ENCODE measurements at places on chromosomes 2 and 18.

DNA sequence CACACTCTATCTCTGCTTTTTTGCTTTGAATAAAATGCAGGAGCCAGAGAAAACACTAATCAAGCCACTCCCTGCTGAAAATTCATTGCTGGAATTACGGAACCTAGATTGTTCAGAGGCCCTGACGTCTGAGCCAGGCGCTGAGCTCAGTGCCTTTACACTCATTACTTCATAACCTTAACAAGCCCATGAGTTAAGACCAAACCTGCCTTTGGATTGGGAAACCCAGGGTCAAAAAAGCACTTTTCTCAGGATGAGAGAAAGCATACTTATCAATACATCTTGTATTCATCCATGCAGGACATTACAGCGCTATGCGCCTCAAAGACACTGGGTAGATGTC, 762 bp downstream of the INO80C start:
- DNase-seq: no peak

DNA sequence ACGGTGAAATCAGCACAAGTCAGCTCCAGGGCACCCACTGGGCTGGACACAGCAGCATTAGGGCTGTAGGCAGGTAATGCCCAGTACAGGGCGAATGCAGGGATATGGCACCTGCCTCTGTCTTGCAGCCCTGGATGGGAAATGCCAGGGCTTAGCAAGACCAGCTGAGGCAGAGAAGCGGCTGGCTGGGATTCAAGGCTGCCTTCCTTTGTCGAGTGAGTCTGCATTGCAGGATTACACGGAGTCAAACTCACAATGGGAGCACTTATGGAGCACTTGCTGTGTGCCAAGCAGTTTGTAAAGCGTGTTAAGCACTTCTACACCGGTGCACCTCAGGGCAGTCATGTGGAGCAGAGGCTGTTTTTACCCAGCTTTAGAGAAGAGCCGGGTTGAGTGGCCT, 87.3 kb upstream of the HDAC4 start:
- no peak for DNase-seq

- no peak for DNase-seq
These were observed 37.2 kb downstream of the DRC1 start for GRCh38 chr2:26438926-26439325.

GRCh38 chr2:195995499-195995898, 73.1 kb downstream of the DNAH7 start:
- no peak for DNase-seq

DNA sequence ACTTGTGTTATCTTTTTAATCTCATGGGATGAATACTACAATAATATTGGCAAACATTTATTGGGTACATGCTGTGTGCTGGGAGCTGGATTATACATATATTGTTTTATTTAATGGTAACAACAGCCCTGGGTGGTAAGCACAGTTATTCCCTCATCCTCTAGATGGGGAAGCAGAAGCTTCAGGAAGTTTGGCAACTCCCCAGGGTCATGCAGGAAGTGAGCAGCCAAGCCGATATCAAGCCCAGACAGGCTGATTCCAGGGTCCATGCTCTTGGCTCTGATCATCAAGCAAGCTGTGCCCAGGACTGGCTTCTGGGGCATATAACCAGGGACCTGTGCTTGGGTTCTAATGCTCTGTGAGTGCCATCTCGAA, 155.8 kb downstream of the ZNF516 start:
- DNase-seq: no peak

DNA sequence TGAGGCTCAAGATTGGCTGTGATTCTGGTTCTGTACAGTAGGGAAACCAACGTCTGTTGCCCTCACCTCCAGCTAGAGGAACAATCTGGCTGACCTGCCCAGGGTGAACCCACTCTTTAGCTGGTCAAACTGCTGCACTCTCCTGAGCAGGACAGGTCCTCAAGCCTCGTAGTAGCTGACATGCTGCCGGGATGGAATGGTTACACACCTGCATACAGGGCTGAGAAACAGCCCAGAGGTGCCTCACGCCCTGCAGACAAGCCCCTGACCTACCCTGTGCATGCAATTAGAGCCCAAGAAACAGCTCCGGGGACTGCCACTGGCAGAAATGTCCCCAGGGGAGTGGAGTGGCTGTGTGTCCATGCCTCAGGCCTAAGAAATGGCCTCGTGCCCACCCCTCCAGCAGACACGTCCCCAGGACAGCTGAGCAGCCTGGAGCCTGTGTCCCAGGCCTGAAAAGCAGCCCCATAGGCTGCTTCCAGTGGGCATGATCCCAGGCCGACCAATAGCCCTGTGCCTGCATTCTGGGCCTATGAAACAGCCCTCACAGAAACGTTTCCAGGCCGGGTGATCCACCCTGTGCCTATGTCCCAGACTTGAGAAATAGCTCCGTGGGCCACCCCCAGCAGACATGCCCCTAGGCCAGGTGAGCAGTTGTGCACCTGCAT, 25.4 kb downstream of the BOLL start:
- DNase-seq: no peak

DNA sequence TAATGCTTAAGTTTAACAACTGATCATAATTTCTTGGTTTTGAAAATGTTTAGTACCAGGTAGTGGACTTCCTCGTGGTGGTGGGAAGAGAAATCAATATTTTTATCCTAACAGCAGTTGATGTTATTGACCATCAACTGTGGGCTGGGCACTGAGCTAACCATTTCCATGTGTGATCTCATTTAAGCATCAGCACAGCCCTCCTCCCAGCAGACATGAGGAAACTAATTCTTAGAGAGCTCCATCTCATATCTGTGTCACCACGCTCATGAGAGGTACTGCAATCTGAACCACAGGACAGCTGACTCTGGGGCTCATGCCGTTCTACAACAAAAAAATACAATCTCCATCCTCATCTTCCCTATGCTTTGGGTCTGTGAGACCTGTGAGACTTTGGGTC, 332.8 kb upstream of the RAB12 start:
- DNase-seq: no peak

DNA sequence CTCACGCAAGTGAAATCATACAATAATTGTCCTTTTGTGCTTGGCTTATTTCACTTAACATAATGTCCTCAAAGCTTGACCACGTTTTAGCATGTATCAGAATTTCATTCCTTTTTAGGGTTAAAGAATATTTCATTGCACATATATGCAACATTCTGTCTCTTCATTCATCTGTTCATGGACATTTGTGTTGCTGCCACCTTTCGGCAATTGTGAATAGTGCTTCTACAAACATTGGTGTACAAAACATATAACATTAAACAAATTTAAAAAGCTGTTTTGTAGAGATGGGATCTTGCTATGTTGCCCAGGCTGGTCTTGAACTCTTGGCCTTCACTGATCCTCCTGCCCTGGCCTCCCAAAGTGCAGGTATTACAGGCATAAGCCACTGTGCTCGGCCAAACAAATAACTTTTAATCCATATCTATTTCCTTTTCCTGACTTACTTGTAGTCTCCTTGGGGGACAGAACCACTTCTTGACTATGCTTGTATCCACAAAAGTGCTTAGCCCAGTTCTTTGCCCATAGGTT, 209.3 kb downstream of the SLC4A3 start:
- DNase-seq: no peak

DNA sequence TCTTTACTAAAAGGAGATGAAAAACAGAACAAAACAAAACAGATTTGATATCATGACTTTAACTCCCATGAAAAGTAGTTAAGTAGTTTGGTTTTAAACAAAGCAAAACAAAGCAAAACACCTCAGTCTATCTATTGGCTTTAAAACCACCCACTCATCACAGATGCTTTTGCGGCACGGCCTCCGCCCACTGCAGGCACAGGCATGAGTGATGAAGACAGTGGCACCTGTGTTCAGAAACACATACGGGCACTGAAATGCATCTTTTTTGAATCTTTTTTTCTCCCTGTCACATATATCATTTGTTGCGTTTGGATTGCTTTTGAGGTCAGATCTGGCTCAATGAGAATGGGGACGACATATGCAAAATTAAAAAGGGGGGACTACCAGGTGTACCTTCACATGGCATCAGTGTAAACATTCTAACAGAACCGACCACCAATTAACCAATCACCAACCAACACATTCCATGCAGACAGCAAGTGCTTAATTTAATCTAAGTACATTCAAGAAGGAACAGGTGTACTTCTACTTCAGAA, 147.4 kb upstream of the REV1 start:
- no peak for DNase-seq

DNA sequence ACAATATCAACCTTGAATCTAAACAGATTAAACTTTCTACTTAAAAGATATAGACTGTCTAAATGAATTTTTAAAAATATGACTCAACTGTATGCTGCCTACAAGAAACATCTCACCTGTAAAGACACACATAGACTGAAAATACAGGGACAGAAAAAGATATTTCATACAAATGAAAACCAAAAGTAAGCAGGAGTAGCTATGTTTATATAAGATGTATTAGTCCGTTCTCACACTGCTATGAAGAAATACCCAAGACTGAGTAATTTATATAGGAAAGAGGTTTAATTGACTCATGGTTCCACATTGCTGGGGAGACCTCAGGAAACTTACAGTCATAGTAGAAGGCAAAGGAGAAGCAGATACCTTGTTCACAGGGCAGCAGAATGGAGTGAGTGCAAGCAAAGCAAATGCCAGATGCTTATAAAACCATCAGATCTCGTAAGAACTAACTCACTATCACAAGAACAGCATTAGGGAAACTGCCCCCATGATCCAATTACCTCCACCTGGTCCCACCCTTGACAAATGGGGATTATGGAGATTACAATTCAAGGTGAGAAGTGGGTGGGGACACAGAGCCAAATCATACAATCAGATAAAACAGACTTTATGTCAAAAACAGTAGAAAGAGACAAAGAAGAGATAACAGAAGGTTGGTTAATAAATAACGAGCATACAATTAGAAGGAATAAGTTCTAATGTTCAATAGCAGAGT, 214.4 kb upstream of the SLC39A10 start:
- DNase-seq: no peak

DNA sequence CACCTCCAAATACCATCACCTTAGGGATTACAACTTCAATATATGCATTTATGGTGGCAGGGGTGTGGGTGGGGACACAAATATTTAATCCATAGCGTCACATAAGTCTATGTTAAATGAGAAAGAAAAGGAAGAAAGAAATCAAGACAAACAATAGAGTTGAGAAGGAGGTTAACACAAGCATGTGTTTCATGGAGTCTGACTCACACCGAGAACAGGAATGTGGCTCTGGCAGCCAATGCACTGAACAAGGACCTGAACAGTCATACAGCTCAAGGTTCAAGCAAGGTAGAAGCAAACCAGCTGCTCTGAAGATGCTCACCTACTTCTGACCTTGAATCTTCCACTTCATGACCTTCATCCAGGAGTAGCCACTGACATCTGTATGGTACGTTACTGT, 36.2 kb upstream of the LPIN1 start:
- DNase-seq: no peak

GRCh38 chr2:150690261-150690660, 202.8 kb upstream of the RND3 start:
- no peak for DNase-seq

DNA sequence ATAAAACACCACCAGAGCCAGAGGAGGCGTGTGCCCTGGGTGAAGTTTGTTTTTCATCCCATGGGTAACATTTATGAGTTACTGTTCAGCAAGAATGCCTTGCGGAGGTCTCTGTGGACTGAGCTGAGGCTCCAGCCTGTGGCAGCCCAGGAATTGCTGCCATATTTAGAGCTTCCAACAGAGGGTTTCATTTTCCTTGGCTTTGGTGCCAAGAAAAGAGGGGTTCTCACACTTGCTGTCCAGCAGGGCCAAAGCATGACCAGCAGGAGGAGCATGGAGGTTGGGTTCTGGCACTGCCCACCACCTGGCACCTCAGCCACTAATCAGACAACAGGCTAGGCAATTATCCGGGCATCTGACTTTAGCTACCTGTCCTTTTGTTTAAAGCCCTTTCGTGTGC, 36.7 kb downstream of the EPAS1 start:
- no peak for DNase-seq

DNA sequence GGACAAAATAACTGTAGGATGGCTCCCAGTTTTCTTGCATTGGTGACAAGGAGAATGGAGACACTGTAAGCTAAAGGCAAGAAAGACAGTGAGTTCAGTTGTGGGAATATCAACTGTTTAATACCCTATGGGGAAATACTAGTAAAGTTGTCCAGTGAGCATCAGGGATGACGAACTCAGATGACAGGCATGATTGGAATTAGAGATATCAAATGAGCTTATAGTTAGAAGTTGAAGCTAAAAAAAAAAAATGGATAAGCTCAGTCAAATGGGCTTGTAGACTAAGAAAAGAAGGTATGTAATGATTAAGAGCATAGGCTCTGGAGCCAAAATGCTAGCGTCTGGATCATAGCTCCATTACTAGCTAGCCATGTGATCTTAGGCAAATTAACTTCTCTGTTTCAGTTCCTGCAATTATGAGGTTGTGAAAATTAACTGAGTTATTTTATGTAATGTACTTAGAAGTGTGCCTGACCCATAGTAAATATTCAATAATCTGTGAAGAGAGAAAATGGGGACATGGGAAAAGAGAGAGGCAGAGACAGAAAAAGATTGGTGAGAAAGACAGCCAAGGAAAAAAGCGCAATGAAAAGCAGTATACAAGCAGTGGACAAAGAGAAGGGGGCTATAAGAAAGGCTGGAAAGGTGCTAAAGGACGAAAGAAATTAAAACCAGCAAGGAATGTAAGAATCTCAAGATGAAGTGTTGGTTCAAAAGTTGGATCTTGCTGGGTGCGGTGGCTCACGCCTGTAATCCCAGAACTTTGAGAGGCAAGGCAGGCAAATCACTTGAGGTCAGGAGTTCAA, 95.7 kb upstream of the SLC39A10 start:
- no peak for DNase-seq

- no peak for DNase-seq
These were observed 271.6 kb upstream of the SESTD1 start for GRCh38 chr2:179536185-179536584.

GRCh38 chr2:234305846-234306245, 191.0 kb downstream of the ARL4C start:
- no peak for DNase-seq

DNA sequence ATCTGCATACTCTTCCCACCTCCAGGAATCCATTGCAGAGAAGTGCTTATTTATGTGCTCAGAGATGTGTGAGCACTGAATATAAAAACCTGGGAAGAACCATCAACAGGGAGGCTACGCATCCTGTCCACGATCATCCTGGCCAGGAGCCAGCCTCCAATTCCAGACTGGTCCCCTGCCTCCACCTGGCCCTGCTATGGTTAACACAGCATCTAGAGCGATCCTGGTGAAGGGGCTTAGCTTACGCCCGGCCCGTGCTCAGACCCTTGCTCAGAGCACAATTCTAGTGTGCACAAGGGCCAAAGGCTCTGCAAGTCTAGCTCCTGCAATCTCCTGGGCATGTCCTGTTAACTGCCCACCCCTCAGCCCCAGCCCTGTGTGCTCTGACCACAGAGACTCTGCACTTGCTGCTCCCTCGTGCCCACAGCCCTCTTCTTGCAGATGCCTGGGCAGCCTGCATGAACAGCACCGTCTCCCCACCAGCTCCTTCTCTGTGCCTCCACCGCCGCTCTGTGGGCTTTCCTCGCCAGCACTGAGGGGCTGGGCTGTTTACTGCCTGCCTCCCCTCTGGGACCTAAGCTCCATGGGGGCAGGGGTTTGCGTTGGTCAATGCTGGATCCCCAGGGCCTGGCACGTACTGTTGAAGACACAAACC, 6.5 kb downstream of the PER2 start:
- DNase-seq: no peak

GRCh38 chr2:215338883-215339679, 27.2 kb downstream of the ATIC start:
- DNase-seq: no peak
